ENCODE measurements at places on chromosomes 7 and 10. TPM values are rescaled to one million over a fixed set of nuclear protein-coding genes. Genes with fewer than 3 reads are reported as not detected.

Gene NUTM2D
- 1.4 TPM for total RNA-seq

Gene ZPBP
- not detected for total RNA-seq

Gene GNAI1
- 22.5 TPM for total RNA-seq

Gene MACC1
- total RNA-seq = not detected

Gene MAP3K8
- total RNA-seq = 4.6 TPM

Gene GHRHR
- total RNA-seq = not detected

Gene HMX3
- not detected for total RNA-seq

Gene NEBL
- 3.2 TPM for total RNA-seq

Measured in vein endothelial cell (primary cell).